ENCODE measurements at places on chromosomes 5 and 9.

DNA sequence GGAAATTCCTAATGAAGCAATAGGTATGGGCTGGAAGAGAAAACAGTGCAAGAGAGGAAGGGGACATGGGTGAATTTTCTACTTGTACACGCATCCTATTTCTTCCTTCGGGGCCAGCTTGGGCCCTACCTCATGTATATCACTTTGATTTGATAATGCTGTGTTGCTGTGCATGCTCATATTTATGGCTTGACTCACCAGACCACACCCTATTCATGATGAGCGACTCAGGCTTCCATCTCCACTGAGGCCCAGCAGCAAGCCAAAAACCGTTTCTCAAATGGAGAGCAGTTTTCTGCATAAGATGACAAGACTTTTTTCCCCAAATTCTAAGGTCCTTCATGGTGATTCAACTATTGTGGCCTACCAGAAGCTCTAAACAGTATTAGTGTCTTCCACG is 2039.1 kb upstream of the CDH9 start:
- DNase-seq: no peak

DNA sequence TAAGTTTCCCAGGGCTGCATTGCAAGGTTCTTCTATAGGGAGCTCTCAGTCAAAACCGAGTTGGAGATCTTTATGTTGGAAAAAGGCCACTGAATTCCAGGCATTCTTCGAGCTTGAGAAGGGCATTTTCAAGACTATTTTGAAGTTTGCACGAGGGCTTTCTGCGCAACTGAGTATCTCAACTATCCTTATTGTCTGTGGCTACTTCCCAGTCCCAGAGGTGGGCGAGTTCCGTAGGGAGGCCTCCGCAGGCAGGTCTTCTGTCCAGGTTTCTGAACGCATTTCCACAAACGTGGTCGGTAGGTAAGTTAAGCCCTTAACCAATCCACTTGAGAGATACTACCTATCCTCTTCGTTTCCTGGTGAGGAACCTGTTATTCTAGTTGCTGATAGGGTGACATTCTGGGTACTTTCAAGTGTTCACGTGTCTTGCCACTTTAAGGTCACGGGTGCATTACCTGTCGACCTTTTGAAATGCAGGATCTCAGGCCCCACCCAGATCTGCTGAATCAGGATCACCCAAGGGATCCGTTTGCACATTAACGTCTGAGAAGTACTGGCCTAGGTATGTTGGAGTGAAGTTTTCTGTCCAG is 51.4 kb upstream of the TJP2 start:
- no peak for DNase-seq

GRCh38 chr5:17828681-17829080 is 194.4 kb downstream of the TAF11L14 start:
- no peak for DNase-seq

GRCh38 chr5:112742424-112742823 is 4.7 kb downstream of the APC start:
- no peak for DNase-seq

DNA sequence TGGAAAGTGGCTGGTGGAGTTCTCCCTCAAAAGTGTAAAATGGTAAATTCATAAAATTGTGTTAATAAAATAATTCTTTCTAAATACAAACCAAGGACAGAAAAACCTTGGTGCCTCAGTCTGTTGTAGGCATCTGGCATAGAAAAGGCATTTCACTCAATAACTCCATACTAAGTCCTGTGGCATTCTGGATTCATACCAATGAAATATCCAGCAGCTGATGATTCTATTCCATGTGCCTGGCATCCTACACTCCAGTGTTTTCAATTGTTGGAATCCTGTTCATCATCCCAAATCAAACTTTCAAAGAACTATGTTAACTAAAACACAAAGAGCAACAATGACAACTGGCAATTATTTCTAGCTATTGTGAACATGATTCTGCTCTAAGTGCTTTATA is 21.6 kb upstream of the ALDH1A1 start:
- no peak for DNase-seq

- DNase-seq: peak; percentile 36
Measured at GRCh38 chr9:91727316-91727861, 222.6 kb downstream of the ROR2 start.

DNA sequence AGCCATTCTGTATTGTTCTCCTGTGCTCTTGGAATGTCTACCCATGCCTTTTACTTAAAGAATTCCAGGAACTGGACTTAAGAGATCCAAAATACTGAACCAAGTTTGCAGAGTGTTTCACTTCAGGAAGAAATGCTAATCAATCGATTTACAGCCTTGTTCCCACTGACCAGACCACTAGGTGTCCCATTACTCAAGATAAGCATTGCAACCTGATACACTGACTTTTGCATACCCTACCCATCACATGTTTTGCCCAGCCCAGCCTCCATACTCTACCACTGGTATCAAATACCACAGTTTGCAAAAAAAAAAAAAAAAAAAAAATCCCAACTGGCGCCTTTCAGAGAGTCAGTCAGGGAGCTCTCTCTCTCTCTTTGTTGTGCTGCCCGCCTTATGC is 550.8 kb downstream of the CDH9 start:
- no peak for DNase-seq

GRCh38 chr5:109063223-109063622 is 315.5 kb downstream of the FER start:
- DNase-seq: no peak

DNA sequence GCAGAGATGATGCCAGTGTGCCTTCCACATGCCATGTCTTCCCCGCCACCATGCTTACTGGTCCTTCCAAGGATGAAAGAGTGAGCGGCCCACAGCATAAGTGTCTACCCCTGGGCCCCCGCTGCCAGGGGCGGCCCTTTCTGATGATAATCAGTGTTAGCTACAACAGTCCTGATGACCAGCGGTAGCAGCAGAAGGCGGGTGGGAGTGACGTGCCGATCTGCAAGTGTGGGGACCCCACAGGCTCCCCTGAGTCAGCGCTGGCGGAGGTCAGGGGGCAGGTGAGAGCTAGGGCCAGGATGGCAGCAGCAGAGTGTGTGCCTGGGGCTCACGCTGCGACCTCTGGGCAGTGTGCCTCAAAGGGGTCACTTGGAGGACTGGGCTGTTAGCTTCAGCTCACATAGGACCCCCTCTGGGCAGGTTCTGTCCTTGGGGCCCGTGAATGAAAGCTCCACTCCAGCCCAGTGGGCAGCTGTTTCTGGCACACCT is 80.4 kb downstream of the HMCN2 start:
- no peak for DNase-seq

- no peak for DNase-seq
Measured at GRCh38 chr5:53323943-53324642, 156.3 kb upstream of the FST start.

DNA sequence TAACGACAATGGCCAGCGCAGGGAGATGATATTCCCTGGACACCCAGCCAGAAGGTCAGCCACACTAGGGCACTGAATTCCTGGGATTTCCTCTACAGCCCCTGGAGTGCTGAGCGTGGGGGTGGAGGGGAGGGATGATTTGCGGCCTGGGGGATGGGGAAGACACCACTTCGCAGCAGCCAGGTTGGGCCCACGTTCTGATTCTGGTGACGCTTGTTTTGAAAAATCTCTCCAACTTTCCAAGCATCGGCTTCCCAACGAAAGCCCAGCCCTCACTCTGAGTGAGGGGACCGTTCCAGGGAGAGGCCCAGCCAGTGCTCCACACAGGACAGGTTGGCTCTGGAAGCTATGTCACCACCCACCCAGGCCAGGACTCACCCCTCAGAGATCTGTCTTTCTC is 5.4 kb downstream of the GFPT2 start:
- DNase-seq: no peak

- no peak for DNase-seq
Measured at GRCh38 chr5:145429170-145429569, 406.0 kb downstream of the PRELID2 start.

DNA sequence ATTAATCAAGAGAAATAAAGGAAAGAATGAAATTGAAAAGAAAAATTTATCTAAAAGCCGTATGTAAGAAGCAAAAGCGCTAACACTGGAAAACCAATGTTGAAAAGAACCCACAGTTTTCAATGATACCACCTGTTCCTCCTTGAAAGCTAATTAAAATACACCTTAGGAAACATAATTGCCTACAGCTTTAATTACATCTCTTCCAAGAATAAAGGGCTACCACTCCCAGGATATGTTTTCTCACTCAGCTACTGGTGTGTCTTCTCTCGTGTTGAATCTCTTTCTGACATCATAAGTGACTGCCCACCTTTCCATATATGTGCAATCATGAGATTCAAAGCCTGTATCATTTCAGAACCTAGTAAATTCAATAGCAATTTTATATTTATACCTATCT is 880.6 kb upstream of the DMAC1 start:
- no peak for DNase-seq

- no peak for DNase-seq
Measured at GRCh38 chr9:21828853-21829410, 26.5 kb downstream of the MTAP start.

DNA sequence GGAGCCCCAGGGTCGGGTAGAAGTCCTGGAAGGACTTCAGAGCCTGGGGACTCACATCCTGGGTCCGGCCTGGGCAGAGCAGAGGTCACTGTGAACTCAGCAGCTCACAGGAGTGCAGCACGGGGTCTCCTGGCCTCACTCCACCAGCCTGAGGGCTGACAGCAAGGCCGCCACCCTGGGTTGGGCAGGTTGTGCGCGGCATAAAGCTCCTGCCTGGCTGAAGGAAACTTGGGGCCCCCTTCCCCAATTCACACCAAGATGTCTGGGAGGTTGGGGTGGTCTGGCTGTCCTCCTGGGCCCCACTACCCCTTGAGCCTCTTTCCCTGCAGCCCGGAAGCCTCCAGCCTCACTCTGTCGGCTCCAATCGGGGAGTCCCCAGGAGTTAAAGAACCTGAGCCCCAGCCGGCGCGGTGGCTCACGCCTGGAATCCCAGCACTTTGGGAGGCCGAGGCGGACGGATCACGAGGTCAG is 2.1 kb downstream of the LCN15 start:
- DNase-seq: no peak

DNA sequence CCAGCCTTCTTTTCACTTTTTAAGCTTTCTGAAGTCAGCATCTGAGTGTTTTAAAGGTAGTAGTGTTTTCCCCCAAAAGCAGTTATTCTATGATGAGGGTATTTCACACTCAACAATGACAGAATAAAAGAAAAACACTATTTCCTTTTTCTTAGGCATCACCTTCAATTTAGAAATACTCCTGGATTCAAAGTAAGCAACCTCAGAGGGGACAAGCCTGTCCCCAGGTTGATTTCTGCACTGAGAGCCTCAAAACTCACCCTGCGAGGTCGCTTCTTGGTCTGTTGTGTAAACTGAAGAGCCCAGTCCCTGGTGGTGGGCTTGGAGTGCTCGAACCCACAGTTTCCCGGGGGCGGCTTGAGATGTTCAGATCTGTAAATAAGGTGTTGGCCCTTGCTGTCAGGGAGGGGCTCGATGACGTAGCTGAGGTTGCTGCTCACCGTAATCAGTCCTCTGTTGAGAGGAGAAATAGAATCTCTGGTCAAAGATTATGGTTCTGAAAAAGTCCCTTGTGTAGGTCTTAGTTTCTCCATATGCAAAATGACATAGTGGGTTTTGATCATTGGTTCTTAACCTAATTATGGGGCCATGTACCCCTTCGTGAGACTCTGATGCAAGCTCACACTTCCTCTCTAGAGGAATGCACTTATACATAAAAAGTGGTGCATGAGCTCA is 55.9 kb downstream of the ADAM19 start:
- DNase-seq: no peak

DNA sequence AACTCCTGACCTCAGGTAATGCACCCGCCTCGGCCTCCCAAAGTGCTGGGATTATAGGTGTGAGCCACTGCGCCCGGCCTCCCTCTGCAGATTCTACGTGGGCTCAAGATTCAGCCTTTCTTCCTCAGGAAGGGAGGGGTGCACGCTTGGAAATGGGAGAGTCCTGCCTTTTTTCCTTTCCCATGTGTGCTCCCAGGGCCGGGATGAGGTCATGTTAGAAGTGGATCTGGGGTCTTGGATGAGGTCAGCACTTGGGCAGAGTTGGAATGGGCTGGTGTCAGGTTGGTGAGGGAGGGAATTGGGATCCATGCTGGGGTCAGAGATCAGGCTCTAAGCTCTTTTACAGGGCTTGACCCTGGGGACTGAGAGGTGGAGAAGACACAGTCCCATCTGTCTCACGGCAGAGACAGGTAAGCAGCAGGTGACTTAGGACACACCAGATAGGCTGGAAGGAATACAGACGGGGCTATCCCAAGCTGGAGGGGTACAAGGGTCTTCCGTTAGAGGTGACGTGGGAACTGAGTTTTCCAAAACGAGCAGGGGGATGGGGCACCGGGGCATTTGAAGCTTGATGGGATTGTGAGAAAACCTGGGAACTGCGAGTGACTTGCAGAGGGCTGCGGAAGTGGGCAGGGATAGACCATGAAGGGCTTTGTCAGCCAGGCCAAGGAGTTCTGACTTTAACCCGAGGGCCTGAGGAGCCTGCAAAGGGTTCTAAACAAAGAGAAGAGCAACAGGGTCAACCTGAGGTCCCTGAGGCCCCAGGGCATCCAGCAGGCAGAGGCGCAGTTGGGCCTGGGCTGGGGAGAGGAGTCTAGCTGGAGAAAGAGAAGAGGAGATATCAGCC is 1.8 kb upstream of the AQP7 start:
- DNase-seq: no peak

DNA sequence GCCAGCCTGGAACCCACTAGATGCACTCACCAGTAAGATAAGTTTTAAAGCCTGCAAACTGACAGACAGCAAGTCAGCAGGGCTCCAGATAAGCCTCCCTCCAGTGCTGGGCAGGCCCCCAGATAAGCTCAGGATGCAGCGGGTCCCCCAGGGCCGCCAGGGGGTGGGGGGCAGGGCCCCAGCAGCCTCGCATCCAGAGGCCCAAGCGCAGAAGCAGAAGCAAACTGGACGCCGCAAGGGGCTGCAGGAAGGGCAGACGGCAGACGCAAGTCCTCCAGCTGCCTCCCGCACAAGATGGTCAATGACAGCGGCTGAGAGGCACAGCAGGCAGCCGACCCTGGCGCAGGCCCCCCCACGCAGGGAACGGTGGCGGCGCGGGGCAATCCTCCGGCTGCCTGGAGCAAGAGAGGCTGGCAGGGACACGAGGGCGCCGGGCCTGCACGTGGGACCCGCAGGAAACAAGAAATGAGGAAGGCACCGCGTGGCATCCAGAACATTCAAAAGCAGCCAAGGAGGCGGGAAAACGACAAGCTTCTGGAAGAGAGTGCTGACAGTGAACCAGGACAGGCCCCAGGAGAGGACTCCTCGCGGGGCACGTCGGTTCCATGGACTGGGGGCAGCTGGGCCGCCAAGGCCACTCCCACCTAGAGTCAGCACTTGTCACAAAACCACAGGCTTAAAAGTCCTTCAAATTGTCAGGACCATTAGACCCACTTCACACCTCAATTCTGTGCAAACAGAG is 49.8 kb downstream of the ROR2 start:
- no peak for DNase-seq

Data from left renal cortex interstitium (tissue), 4 donors.